ENCODE measurements at places on chromosomes 7 and 10.

- no peak for DNase-seq
These were observed 273.9 kb upstream of the MGMT start for GRCh38 chr10:129193148-129193547.

DNA sequence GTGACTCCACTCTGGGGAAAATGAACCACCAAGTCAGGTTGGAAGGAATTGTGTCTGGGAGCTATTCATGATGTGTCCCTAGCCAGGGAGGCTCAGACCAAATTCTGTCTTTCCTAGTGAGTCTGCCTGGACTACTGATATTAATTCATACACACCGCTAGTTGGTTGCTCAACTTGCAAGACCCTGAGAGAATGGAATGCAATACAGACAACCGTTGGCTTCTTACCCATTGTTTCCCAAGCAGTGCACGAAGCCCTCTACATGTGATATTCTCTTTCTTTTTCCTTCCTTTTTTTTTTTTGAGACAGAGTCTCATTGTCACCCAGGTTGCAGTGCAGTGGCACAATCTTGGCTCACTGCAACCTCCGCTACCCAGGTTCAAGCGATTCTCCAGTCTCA lies 19.4 kb upstream of the SRGN start:
- DNase-seq, result no peak

DNA sequence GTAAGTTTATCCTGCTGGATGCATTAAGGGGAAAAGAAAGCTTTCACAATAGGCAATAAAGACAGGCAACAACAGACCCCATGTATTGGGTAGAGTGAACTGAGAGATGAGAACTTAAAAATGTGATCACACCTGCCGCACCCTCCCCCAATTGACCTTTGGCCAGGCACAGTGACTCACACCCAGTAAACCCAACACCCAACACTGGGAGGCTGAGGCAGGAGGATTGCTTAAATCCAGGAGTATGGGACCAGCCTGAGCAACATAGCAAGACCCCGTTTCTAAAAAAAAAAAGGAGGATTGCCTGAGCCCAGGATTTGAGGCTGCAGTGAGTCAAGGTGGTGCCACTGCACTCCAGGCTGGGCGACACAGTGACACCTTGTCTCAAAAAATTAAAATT lies 86.9 kb downstream of the MPP7 start:
- no peak for DNase-seq

- no peak for DNase-seq
These were observed 67.9 kb downstream of the DAGLB start for GRCh38 chr7:6379886-6380285.

DNA sequence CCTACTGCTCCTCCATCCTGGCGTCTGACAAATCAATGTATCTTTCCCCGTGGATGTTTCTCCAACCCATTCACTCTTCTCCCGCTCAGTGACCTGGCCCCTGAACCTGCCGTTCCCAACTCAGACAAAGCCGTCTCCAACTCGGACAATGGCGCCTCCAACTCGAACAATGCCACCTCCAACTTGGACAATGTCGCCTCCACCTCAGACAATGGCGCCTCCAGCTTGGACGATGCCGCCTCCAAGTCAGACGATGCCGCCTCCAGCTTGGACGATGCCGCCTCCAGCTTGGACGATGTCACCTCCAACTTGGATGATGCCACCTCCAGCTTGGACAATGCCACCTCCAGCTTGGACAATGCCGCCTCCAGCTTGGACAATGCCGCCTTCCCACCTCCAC lies 608.6 kb downstream of the DNAJB6 start:
- no peak for DNase-seq

- DNase-seq, result no peak
These were observed 92.1 kb downstream of the SIRT1 start for GRCh38 chr10:67976292-67977245.

DNA sequence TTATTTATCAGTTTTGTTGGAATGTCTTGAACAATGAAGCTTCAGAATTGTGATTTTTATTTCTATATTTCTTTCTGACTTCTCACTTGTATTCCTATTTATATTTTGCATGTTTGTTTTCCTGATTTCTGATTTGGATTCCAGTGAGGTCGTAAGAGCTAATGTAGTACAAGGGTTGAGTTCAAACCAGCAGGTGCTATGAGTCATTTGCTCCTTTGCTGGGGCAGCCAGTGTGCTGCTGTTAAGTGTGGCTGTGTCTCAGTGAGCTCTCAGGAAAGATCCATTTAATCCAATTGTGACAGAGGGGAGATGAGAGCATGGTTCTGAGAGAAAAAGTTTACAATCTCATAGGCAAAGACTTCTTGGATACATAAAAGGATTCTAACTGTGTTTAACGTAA lies 48.6 kb downstream of the MCU start:
- no peak for DNase-seq

DNA sequence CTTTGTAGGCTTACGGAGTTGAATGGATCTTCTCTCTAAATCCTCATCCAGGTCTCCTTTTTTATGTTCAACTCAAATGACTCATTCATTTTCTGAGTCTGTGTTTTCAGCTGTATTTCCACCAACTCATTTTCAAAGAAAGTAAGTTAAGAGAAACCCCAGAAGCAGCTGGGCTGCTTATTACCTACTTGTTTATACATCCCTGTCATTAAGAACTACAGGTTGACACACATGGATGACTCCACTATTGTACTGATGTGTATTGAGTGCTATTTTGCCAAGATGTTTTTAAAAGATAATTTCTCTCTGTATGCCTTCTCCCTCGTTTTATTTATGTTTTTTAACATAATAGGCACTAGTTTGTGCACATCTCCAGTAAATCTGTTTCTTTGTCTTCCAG lies 41.9 kb downstream of the DGKI start:
- DNase-seq, result no peak

GRCh38 chr10:89952325-89952724 lies 250.9 kb downstream of the KIF20B start:
- no peak for DNase-seq

- no peak for DNase-seq
These were observed 139.4 kb downstream of the OAT start for GRCh38 chr10:124279298-124279697.

DNA sequence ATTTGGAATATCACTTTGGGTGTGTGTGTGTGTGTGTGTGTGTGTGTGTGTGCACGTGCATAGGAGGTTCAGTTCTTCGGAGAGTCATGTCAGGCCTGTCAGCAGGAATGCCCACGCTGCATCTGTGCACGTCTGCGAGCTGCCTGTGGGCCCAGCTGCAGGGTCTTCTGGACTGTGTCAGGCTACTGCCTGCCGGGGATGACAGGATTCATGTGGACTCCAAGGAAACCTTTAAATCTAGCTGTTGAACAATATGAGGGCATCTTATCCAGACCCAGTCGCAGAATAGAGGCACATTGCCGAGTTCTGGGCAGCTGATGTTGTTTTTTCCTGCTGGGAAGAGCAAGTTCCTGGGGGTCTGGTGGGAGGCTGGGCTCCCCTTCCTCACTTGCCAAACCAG lies 19.0 kb downstream of the AQP1 start:
- DNase-seq, result no peak

DNA sequence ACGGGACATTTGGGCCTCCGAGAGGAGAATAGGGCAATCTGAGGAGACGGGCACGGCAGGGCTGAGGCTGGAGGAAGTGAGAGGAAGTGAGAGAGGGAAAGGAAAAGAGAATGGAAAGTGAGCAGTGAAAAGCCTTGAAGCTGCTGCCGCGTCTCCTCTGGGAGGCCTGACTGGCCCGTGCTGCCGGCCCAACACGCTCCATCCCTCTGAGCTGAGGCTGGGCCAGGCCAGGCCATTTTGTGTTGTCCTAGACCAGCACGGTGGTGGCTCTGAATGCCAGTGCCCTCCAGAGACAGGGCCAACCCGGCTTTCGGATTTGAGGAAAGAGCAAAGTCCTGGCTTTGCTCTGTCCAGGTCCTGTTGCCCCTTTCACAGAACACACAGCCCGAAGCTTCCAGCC lies 361.1 kb upstream of the SHH start:
- DNase-seq, result no peak

- DNase-seq, result no peak
These were observed 10.7 kb downstream of the KMT2E start for GRCh38 chr7:105024734-105025133.

DNA sequence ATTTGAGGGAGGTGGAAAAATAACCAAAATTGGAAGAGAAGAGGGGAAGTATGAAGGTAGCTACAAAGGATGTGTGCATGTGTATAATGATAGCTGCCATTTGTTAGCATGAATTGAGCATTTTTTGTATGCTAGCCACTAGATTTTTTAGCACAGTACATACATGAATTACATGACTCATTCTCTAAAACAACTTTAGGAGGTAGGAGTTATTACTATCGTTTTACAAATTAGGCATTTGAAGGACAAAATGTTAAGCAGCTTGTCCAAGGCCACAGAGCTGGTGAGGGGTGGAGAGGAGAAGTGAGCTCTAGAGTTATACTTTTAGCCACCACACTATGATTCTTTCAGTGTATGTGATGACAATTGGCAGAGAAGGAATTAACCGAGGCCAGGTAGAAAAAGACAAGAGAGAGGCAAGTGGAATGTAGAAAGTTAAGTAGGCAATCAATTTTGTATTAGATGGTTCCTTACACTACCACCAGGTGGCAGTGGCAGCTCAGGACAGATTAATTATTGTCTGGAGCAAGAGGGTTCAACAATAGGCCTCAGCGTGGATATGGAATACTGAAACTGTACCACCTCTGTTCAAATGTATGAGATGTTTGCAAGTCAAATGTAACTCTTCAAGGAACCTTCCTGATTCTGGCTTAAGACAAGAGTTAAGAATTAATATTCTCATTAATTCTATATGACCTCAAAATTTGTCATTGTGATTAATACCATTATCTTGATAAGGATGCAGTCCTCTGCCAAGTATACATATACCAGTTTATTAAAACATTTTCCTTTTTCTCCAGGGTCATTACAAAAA lies 128.0 kb downstream of the MBL2 start:
- no peak for DNase-seq

- DNase-seq, result no peak
These were observed 27.6 kb upstream of the FAM204A start for GRCh38 chr10:118369641-118370205.

- no peak for DNase-seq
These were observed 15.0 kb downstream of the ZCCHC24 start for GRCh38 chr10:79430325-79430905.

- DNase-seq, result no peak
These were observed 6.4 kb downstream of the ATE1 start for GRCh38 chr10:121921238-121921931.

DNA sequence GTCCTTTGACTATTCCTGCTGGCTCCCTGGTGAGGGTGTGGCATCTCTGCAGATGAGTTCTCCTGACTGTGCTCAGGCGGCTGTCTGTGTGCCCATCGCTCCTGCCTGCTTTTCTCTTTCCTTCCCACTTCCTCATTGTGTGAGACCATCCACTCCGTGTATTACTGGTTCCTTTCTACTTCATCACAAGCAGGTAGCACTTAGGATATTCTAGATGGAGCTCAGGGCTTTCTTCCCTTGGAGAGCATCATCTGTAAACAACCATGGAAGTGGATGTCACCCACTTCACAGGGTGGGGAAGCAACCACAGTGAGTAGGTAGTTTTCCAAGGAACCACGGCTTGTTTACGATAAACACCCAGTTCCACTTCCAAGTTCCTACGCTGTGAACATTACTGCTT lies 15.7 kb downstream of the DNAJB6 start:
- DNase-seq, result no peak

- DNase-seq, result no peak
These were observed 29.4 kb upstream of the ATOH7 start for GRCh38 chr10:68261132-68261856.

DNA sequence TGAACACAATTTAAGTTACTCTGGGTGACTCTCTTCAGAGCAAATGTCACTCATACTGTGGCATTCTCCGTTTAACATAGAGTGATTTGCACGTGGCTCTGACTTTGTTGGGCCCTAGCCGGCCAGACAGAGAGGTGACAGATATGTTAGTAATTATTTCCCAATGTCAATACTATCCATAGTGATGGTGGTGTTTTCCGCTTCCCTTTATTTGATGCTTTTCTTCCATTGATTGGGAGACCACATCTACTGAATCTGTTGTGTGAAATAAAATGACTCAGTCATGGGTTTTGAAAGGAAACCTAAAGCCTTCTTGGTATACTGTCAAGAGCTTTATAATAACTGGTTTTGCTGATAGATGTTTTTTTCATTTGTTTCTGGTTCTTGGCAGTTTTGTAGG lies 7.4 kb downstream of the AVL9 start:
- DNase-seq, result no peak

DNA sequence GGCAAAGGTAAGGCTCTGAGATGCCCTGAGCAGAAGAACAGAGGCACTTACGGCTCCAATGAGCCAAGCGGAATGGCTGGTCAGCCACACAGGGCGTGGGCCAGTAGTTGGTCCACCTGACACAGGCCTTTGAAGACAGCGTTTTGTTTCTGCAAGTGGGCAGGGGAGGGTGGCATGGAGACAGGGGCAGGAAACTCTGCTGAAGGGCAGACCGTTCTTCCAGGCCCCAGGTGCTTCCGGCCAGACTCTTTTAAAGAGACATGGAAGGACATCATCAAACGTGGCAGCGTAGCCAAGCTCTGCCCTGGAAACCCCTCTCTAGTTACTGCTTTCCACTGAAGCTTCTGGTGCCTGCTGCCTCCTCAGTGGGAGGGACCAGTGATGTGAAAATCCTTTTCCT lies 77.5 kb upstream of the KMT2E start:
- DNase-seq, result no peak

DNA sequence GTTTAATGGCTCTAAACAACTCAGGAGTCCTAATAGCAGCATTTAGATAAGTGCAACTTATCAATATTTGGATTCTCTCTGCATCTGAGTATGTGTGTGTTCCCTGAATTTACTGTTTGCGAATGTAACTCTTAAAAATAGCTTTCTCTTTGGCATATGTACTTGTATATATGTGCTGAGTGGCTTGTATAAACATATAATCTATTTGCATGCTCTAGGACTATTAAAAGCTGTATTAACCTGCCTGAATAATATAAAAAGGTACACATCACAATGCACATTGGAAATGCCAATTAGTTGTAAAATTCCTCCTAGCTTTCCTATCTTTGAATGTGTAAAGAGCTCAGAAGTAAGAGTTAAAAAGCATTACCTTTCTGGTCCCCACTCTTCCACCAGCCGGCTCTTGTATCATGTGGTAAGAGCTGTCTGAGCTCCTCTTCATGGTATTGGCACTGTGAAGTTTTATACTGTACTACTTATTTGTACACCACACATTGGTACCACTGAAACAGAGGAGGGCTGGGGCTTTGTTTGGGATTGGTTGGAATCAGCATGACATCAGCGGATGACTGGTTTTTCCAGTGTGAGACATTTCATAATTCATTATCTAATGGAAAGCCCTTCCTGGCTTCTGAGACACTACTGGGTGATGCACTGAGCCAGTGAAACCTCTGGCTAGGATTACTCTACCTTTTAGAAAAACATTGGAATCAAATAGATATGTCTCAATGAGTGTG lies at the start of gene INHBA:
Gene INHBA (minus strand): TSS at position 456 of the 737 bp plus-strand sequence. CDS start 2,716 bp downstream, outside the sequence.
- no peak for DNase-seq
